ENCODE measurements at places on chromosomes 2 and 18.

- DNase-seq = no peak
Measured at GRCh38 chr18:24913507-24914170, 438.3 kb downstream of the ZNF521 start.

GRCh38 chr18:45324495-45325113 lies 290.7 kb upstream of the SLC14A2 start:
- no peak for DNase-seq

- no peak for DNase-seq
Measured at GRCh38 chr2:196963961-196964360, 37.5 kb upstream of the PGAP1 start.

DNA sequence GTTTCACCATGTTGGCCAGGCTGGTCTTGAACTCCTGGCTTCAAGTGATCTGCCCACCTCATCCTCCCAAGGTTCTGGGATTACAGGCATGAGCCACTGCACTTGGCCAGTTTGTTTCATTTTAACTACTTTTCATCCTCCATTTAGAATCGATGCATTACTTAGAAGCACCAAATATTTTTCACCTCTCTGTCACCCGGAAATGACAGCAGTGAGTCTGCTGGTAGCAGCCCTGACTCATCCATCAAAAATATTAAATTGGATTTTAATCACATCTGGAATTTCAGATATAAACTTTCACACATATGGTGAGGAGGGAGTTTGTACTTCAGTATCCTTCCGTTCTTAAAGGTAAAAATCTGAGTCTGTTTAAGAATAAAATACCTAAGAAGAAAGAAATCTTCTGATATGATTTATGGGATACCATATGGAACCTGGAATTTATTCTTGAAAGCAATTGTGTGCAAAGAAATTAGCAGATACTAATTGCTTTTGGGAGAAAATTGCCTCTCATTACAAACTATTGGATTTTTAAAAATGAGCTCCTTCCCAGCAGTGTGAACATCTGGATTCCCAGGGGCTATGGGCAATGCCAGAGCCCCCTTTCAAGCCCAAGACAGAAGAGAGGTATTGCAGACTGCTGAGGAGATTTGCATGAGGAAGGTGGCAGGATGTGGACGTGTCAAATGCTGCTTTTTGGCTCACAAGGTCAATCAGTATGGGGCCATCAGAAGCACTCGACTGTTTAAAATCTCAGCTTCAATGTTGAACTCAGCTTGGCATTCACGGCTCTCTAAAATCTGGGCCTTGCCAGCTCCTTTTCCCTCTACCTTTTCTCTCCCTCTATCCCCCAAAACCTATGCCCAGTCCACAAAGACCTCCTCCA lies 279.5 kb upstream of the SIX2 start:
- DNase-seq = no peak

DNA sequence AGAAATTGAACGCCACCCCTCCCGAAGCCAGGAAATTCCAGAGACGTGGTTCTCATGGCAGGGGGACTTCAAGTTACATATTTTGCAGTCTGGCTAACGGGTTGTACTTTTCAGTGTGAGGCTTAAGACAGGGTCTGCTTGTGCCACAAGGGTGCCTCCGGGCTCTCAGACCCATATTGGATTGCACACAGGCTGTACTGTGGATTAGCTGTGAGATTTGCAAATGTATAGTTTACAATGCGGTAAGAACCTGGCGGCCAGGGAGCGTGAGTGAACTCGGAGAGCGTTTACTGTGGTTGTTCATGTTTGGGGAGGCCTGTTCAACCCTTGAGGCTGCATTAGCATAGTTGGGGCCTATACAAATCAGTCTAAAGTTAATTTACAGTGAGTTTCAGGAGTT lies 143.9 kb upstream of the SIX2 start:
- no peak for DNase-seq

DNA sequence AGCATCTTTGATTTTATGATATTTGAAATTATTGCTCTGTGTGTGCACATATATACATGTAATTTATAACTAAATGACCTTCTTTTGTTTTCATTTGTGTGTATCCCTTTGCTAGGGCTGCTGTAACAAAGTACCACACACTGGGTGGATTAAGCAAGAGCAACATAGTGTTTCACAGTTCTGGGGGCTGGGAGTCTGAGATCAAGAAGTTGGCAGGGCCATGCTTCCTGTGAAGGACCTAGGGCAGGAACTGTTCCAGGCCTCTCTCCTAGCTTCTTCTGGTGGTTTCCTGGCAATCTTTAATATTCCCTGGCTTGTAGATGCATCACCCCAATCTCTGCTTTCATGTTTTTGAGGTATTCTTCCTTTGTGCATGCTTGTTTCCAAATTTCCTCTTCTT lies 1043.9 kb downstream of the TSN start:
- DNase-seq = no peak

- DNase-seq = no peak
Measured at GRCh38 chr2:207224381-207224780, 58.6 kb upstream of the KLF7 start.

DNA sequence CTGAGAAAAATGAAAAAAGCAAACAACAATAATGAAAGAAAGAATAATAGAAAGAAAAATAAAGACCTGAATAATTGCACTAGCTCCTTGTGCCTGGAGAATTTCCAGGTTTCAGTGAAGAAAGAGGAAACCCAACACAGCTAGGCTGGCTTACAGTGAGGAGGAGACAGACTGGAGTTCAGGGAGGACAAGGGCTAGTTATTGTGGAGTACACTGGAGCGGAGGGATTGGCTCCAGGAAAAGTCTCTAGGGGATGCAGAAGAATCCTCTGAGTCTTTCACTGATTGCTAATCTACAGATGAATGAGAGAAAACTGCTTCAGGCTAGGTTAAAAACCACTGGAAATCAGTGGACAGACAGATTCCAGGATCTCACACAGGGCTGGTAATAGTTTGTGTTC lies 163.6 kb upstream of the RBMS1 start:
- no peak for DNase-seq

- DNase-seq = no peak
Measured at GRCh38 chr18:79869591-79870300, 72.0 kb downstream of the KCNG2 start.

DNA sequence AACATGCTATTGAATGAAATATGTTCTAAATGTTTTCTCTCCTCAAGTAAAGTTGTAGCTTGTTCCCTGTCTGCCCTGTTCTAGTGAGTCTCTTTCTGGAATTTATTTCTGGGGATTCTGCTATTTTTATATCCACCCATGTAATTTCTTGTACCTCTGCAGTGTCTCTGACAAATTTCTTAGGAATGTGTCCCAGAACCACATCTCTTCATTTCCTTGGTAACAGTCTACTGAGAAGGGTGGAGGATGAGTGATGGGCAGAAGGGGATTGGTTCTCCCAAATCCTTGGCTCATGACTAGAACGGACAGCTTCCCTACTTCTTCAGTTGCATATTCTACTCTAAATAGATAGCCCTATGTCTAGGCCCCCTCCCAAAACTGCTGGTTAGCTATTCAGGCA lies 490.6 kb upstream of the LINC00305 start:
- DNase-seq = no peak

- DNase-seq = no peak
Measured at GRCh38 chr2:9126540-9126939, 80.1 kb upstream of the ASAP2 start.

- DNase-seq = no peak
Measured at GRCh38 chr2:69177063-69177771, 164.2 kb downstream of the ANTXR1 start.

DNA sequence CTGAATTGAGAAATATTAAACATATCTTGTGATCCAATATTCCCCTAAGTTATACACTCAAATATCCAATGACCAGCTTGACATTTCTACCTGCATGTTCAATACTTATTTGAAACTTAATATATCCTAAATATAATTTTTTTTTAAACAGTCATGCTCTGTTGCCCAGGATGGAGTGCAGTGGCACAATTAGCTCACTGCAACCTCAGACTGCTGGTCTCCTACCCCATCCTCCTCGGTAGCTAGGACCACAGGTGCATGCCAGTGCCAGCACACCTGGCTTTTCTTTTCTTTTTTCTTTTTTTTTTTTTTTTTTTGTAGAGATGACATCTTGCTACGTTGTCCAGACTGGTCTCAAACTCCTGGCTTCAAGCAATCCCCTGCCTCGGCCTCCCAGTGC lies 4.2 kb downstream of the KYNU start:
- no peak for DNase-seq

DNA sequence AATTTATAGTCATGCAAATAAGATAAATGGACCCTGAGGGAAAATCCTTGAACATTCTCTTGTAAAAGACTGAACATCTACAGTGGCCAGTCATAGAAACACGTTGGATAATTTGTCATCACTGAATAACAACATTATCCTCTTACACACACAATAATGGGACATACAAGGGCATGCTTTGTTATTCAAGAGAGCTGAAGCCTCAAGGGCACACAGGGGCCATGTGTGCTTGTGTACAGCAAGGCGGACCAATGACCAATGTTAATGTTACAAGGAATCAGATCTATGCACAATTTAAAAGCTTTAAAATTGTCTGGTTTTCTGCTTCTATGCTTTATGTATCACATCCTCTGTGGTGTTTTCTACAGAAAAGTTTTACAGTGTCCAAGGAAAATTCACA lies 23.7 kb downstream of the COL6A3 start:
- no peak for DNase-seq

GRCh38 chr2:47067788-47068407 lies 87.2 kb downstream of the STPG4 start:
- no peak for DNase-seq

DNA sequence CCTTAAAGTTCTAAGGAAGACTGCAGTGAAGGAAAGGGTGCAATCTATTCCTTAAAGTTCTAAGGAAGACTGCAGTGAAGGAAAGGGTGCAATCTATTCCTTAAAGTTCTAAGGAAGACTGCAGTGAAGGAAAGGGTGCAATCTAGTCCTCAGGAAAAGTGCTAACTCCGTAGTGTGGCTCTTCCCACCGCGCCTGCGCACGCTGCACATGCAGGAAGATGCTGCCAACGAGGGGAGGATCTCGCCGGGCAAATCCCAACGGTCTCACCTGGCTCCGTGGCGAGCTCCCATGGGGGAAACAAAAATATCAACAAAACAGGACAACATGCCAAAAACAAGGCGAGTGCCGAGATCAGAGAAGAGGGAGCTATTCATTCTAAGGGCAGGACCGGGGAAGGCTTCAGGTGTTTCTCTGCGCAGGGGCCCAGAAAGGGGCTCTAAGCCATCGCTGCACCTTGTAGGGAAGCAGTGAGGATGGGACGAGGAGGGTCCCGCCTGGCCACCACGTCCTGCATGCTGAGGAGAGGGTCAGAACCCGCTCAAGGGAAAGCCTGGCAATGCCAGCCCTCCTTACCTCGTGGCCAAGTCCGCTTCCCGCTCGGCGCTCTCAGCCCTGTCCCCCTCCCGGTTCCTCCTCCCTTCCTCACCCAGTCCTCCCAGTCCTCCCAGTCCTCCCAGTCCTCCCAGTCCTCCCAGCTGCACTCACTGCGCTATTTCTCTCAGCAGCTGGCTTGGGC lies 24.5 kb downstream of the TIMM21 start:
- no peak for DNase-seq

GRCh38 chr2:170468557-170468956 lies 246.6 kb upstream of the SP5 start:
- no peak for DNase-seq

DNA sequence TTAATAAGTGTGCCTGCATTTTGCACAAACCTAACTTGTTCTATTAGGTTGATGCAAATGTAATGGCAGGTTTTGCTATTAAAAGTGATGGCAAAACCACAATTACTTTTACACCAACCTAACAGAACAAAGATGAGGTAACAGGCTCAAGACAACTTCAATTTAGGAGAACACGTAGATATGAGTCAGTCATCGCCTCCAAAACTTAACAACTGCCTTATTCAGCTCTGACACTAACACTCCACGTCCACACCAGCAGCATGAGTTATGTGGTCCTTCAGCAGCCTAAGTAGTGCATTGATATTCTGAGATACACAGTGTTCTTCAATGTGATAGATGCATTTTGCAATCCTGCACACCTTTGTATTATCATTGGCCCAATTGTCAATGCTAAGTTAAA lies 1175.1 kb upstream of the ACVR2A start:
- no peak for DNase-seq

- DNase-seq = no peak
Measured at GRCh38 chr2:38106405-38107094, 30.6 kb upstream of the CYP1B1 start.

Data from activated CD4-positive, alpha-beta T cell treated with anti-CD3 and anti-CD28 coated beads, Interleukin-2, amount 50 U/mL, for 1 hour (primary cell).